Psoas muscle (tissue), 8 donors: ENCODE measurements at places on chromosomes 4 and X. TPM values are rescaled to one million over a fixed set of nuclear protein-coding genes. Genes with fewer than 3 reads are reported as not detected.

F9 gene
- not detected for total RNA-seq

SLC7A11 gene
- 0.52 TPM for total RNA-seq

CDX4 gene
- not detected for total RNA-seq

FRMD7 gene
- 0.13 TPM for total RNA-seq

ATP2B3 gene
- total RNA-seq = not detected

OPRPN gene
- total RNA-seq = not detected

FGF13 gene
- 43.5 TPM for total RNA-seq

CYLC1 gene
- not detected for total RNA-seq

OPHN1 gene
- total RNA-seq = 3.2 TPM

MGAT4D gene
- total RNA-seq = not detected

PDLIM3 gene
- total RNA-seq = 4,576 TPM

CT45A6 gene
- total RNA-seq = not detected

DAPP1 gene
- total RNA-seq = 0.46 TPM

UGT2A1 gene
- total RNA-seq = not detected

- no peaks in the 10 kb centered on the region for H3K27me3 ChIP-seq
- no peak for DNase-seq
- H3K4me3 ChIP-seq = no peak overlapping the region
- no peaks in the 10 kb centered on the region for H3K36me3 ChIP-seq
Observed at GRCh38 chrX:143664302-143664701, 28.4 kb upstream of the SLITRK4 start.

DNA sequence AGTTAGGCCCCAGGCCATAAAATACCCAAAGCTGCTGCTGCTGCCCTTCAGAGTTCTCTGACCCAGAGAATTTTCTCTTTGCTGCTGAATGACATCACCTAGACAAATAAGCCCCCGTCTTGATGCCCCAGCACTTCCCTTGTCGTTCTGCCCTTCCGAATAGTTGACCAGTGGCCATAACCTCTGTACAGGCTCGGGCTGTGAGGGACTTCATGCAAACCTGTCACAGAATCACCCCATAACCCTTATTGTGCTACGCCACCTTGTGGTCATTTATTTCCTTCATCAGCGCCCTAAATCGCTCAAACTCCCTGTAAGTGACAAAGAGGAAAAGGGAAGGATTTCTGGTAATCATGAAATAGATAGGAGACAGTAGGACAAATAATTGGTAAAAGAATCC, 18.8 kb downstream of the SPACA5 start:
- H3K36me3 ChIP-seq = no peaks in the 10 kb centered on the region
- DNase-seq = no peak

DNA sequence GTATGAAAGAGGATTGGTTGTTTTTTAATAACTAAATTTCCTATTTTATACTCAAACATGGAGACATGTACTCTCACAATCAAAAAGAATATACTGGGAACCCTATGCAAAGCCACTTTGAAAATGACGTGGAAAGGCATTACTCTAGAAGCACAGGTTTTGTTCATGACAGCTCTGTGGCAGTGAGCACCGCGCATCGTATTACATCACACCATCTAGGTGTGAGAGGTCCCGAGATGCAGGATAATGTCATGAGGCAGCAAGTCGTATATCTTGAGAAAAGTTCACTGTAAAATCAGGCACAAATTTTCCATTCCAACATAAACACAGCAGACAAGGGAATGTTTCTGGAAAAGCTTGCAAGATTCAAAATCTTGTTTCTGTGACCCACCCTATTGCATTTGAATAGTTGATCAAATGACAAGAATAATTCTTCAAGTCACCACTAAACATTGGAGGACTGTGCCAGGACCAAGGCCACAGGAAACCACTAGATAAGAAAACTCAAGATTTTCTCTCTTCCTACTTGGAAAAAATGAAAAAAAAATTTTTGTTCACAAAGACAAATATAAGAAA, 127.6 kb downstream of the LDB2 start:
- H3K4me1 ChIP-seq = no peaks in the 10 kb centered on the region
- no peak for DNase-seq
- H3K27me3 ChIP-seq = no peaks in the 10 kb centered on the region
- H3K36me3 ChIP-seq = no peaks in the 10 kb centered on the region

DNA sequence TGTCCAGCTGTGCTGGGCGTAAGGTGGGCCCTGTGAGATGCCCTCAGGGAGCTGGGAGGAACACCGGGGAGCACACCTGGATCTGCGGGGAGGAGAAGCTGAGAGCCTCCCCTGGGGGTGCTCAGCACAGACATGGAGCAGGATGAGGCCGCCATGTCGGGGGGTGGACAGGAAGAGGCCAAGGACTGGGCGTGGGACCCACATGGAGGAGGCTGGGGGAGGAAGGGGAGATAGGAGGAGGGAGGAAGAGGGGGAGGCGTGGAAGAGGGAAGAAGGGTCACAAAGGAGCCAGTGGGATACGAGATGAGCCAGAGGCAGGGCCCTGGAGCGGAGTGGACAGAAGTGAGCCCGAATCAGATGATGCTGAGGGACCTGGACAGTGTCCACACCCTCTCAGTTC, 66.3 kb downstream of the ZFYVE28 start:
- no peaks in the 10 kb centered on the region for H3K27me3 ChIP-seq
- H3K27ac ChIP-seq = no peak overlapping the region
- H3K4me1 ChIP-seq = peaks cover 5% of the 10 kb centered on the region
- H3K36me3 ChIP-seq = no peaks in the 10 kb centered on the region
- no peak overlapping the region for H3K4me3 ChIP-seq

- no peak for DNase-seq
- H3K27ac ChIP-seq = no peak overlapping the region
- no peaks in the 10 kb centered on the region for H3K27me3 ChIP-seq
- no peaks in the 10 kb centered on the region for H3K4me1 ChIP-seq
- H3K4me3 ChIP-seq = no peak overlapping the region
Observed at GRCh38 chrX:22012051-22012450, 20.1 kb upstream of the PHEX start.

- peaks cover 5% of the 10 kb centered on the region for H3K4me1 ChIP-seq
- no peak overlapping the region for H3K4me3 ChIP-seq
- DNase-seq = no peak
- H3K36me3 ChIP-seq = no peaks in the 10 kb centered on the region
Observed at GRCh38 chrX:53438174-53438831, 4.1 kb upstream of the HSD17B10 start.

- DNase-seq = no peak
- H3K4me3 ChIP-seq = no peak overlapping the region
- no peaks in the 10 kb centered on the region for H3K36me3 ChIP-seq
- H3K4me1 ChIP-seq = no peaks in the 10 kb centered on the region
Observed at GRCh38 chrX:24550166-24550565, 85.1 kb downstream of the PDK3 start.

GRCh38 chr4:1418494-1419285, 12.4 kb upstream of the NKX1-1 start:
- H3K4me1 ChIP-seq = no peaks in the 10 kb centered on the region
- DNase-seq = no peak
- H3K36me3 ChIP-seq = no peaks in the 10 kb centered on the region
- H3K4me3 ChIP-seq = no peak overlapping the region
- H3K27me3 ChIP-seq = peaks cover 81% of the 10 kb centered on the region

DNA sequence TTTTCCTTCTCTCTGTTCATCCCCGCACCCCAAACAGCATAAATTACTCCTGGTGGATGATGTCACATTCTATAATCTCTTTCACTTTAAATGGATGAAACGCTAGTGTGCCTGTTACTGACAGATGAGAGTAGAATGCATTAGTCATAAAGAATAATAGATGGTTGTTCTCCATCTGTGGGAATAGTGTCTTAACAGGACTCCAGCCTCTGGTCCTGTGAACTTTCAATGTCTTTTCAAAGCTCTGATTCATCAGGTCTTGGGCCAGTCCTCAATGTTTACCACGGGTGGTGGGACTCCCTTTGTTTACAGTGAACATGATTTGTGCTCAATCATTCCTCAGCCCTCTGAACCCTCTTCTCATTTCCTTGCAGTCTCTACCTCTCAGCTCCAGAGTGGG, 182.6 kb downstream of the GABRB1 start:
- DNase-seq = no peak
- no peaks in the 10 kb centered on the region for H3K4me1 ChIP-seq
- no peak overlapping the region for H3K4me3 ChIP-seq
- H3K27ac ChIP-seq = no peak overlapping the region
- no peaks in the 10 kb centered on the region for H3K36me3 ChIP-seq

GRCh38 chrX:19342331-19342906, 1.3 kb upstream of the PDHA1 start:
- H3K36me3 ChIP-seq = no peaks in the 10 kb centered on the region
- no peaks in the 10 kb centered on the region for H3K4me1 ChIP-seq
- H3K27me3 ChIP-seq = no peaks in the 10 kb centered on the region
- H3K4me3 ChIP-seq = peak overlapping the region; percentile 81

DNA sequence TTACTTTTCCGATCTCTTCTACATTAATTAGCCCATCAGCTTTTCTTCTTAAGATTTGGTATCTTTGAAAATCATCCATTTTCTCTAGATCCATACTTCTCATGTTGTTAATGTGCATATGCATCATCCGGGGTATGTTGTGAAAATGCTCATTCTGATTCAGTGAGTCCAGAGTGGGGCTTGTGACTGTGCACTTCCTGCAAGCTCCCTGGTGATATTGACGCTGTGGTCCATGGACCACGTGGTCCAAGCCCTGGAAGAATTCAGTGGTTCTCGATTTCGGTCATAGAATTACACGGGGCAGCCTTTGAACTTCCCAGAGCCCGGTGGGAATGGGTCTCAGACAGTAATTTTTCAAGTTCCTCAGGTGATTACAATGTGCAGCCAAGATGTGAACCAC, 69.8 kb downstream of the ZFX start:
- peaks cover 18% of the 10 kb centered on the region for H3K36me3 ChIP-seq
- H3K4me1 ChIP-seq = no peaks in the 10 kb centered on the region
- H3K27me3 ChIP-seq = no peaks in the 10 kb centered on the region
- no peak overlapping the region for H3K4me3 ChIP-seq
- no peak overlapping the region for H3K27ac ChIP-seq

DNA sequence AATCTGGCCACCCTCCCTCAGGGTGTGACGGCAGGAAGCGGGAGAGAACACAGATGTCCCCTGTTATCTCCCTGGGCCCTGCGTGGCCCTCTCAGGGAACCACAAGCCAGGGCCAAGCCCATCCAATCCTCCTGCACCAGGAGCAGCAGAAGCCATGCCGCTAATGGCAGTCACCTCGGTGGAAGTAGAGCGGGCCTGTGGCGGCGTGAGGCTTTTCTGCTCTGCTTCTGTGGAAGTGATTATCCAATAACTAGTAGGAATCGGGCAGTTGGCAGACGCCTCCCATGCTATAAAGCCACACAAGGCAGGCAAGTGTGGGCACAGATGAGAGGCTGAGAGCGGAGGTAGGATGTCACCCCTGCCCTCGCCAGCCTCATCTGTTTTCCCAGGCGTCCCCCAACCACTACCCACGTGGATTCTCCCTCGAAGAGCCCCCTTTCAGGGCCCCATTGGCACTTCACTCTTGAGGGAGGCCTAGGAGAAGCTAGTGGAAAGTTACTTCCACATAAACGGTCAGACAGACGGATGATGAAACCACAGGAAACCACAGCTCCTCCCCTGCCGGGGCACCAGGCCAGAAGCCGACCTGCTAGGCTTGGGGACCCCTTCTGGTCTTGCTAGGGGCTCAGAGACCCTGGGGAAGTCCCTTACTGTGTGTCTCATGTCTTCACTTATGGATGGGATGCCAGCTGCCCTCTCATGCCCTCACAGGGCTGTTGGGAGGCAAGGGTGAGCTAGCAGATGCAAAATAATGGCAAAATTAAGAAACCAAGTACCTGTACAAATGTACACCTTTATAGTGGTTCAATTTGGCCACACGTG, 18.8 kb upstream of the TMSB4X start:
- peak; percentile 77 for DNase-seq
- peak overlapping the region; percentile 43 for H3K27ac ChIP-seq
- no peak overlapping the region for H3K4me3 ChIP-seq
- no peaks in the 10 kb centered on the region for H3K27me3 ChIP-seq

- no peaks in the 10 kb centered on the region for H3K27me3 ChIP-seq
- no peak overlapping the region for H3K27ac ChIP-seq
- H3K4me1 ChIP-seq = no peaks in the 10 kb centered on the region
- H3K4me3 ChIP-seq = no peak overlapping the region
- H3K36me3 ChIP-seq = no peaks in the 10 kb centered on the region
- DNase-seq = no peak
Observed at GRCh38 chr4:130099105-130099504, 1003.2 kb downstream of the C4orf33 start.

DNA sequence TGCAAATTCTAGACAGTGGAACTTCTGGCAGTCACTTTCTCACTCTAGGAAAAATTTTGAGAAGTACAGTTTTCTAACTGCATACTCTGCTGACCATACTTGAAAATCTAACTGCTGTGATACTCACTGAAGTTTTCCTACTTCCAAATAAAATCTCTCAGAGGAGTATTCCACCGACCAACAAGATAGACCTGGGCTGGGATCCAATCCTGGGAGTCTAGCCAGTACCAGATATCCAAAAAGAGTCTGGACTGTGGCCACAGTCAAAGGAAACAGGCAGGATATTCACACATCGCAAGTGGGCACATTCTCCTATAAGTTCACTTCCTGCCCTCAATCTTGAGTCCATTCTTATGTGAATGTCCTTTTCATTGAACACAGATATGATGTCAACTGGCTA, 1138.7 kb upstream of the PCDH7 start:
- no peaks in the 10 kb centered on the region for H3K36me3 ChIP-seq
- no peak for DNase-seq
- no peaks in the 10 kb centered on the region for H3K4me1 ChIP-seq
- no peak overlapping the region for H3K4me3 ChIP-seq

- H3K4me3 ChIP-seq = no peak overlapping the region
- no peaks in the 10 kb centered on the region for H3K4me1 ChIP-seq
- H3K27me3 ChIP-seq = no peaks in the 10 kb centered on the region
- H3K36me3 ChIP-seq = no peaks in the 10 kb centered on the region
- DNase-seq = no peak
Observed at GRCh38 chr4:56149591-56149990, 200.8 kb downstream of the CEP135 start.

DNA sequence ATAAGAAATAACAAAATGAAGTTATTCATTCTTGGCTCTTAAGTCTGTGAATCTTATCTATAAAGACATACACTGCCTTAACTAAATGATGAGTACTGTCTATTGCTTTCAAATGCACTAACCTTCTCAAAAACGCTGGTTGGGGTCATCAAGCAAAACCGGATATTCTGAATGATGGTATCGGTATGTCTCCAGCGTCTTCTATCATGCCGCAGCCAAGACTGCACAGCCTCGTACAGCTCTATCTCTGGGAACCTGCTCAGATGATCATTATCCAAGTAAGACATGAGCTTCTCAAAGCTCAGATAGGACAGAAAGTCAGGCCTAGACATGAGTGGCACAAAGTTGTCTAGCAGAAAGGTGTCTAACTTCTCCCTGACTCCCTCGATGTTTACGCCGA, 21.1 kb downstream of the KLHL15 start:
- H3K27me3 ChIP-seq = no peaks in the 10 kb centered on the region
- no peak overlapping the region for H3K4me3 ChIP-seq
- peaks cover 12% of the 10 kb centered on the region for H3K36me3 ChIP-seq
- no peaks in the 10 kb centered on the region for H3K4me1 ChIP-seq
- DNase-seq = no peak

- peak overlapping the region; percentile 97 for H3K27ac ChIP-seq
- H3K27me3 ChIP-seq = no peaks in the 10 kb centered on the region
- H3K36me3 ChIP-seq = no peaks in the 10 kb centered on the region
- peak; percentile 52 for DNase-seq
Observed at GRCh38 chr4:185573651-185574199, 38.4 kb upstream of the PDLIM3 start.

- H3K36me3 ChIP-seq = no peaks in the 10 kb centered on the region
- H3K27me3 ChIP-seq = no peaks in the 10 kb centered on the region
- peak overlapping the region; percentile 87 for H3K4me3 ChIP-seq
Observed at GRCh38 chr4:151324124-151324751, 1.2 kb downstream of the SH3D19 start.
